ENCODE measurements at places on chromosomes 11 and 22.

GRCh38 chr11:67357831-67358670 lies 4.7 kb upstream of the POLD4 start:
- DNase-seq = no peak

DNA sequence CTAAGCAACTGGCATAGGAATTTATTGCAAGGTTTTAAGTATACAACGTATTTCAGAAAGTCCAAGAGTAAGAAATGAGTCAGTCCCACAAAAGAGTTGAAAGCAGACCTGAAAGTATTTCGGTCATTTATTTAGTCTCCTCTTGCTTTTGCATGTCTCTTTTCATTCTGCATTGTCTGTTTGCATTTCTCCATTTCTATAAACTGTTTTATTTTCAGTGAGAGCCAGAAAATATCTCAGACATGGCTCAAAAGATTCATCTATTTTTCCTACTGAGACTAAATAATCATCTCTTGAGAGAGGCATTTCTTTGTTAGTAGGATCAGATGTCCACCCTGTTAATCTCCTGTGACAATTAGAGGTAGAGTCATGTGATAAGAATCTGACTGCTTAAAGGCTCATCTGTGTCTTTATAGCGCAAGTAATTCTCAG lies 219.1 kb upstream of the CCDC179 start:
- no peak for DNase-seq

- DNase-seq = peak; percentile 66
These were observed at the start of gene CSNK1E for GRCh38 chr22:38317122-38317994. TSS of gene CSNK1E (minus strand) at chr22:38317433. CDS start at chr22:38314157, 3,276 bp downstream.

DNA sequence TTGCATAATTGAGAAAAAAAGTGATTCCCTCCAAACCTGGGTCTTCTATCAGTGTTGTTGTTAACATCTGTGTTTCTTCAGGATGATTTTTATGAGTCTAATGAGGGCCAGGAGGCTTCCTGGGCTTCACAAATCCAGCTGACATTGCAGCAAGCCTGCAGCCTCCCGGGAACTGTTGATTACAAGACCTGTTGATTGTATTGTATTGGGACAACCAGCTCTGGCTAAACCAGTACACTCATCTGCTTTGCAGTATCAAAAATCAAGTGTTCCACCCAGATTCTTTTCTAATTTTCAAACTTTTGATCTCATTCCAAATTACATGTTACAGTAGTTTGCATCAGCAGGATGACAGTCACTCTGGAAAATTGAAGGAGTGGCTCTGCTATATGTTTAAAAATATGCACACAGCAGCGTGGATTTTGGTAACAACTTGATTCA lies 16.1 kb upstream of the PRSS23 start:
- no peak for DNase-seq

DNA sequence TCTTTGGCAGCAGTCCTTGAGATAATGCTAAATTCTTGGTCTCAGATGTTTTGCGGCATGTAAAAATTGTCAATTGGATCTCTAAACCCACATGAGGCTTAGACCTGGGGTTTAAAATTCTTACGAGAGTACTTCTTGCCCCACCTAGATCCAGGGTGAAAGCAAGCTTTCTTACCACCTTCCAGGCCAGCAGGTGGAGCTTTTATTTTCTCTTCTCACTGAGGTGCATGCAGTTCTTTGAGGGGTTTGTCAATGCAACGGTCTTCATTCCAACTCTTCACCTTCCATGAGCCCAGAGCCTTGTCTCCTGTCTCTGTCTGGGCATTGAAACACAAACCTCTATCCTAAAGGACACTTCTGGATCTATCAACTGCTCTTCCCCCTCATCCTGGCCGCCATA lies 154.1 kb downstream of the MYO18B start:
- no peak for DNase-seq
